ENCODE measurements at places on chromosomes 7 and 10.

DNA sequence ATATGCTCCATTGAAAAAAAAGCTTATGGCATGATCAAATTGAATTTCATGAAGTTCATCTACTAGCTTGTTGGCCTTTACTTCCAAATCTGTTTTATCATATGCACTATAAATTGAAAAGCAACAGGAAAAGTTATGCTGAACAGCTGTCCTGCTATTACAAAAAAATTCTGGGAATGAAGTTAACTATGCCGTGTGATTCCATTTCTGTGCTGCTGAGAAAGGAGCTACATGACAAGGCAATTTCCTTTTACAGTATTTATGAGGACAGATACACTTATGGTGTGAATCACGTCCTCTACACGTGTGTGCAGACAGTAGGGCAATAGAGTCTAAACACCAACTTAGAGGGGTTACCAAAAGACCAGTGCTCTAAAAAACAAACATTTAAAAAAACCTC, 426.5 kb upstream of the AKR1E2 start:
- no peak for DNase-seq

DNA sequence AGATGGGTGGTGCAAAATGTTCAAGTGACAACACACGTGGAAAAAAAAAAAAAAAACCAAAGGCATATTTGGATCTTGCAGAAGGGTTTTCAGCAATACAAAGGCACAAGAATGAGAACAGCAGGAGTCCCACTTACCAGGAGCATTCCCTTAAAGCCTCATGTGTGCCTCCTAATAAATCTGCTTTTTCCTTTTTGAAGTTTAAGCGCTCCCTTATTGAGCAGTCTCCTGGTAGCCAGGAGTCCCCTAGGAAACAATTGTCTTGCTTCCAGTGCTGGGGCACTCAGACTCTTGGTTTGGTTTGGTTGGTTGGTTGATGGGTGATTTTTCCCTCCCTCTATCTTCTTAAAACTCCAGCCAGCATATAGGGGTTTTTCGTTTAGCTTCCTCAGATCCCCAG, 321.8 kb upstream of the NFE2L3 start:
- DNase-seq = no peak

- no peak for DNase-seq
Observed at GRCh38 chr7:74029991-74030415, 2.0 kb downstream of the ELN start.

DNA sequence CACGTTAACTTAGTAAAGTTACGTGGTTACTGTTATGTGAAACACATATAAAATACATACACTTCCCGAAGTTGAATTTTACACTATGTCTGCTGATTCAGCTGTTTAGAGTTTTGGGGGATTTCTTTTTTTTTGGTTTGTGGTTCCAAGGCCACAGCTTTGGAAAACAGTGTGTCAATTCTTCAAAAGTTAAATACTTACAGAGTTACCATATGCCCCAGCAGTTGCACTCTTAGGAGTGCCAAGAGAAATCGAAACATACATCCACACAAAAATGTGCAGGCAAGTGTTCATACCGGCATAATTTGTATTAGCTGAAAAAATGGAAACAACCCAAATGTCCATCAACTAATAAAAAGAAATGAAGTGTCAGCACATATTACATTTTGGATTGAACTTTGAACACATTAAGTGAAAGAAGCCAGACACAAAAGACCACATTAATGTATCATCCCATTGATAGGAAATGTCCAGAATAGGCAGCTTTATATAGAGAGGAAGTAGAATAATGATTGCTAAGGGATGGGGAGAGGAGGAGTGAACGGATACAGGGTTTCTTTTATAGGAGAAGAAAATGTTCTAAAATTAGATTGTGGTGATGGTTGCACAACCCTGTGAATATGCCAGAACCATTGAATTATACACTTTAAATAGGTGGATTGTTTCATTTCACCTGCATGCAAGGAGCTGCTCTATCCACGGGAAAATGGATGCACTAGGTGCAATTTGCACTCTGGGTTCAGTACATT, 17.6 kb downstream of the APBB1IP start:
- DNase-seq = no peak

DNA sequence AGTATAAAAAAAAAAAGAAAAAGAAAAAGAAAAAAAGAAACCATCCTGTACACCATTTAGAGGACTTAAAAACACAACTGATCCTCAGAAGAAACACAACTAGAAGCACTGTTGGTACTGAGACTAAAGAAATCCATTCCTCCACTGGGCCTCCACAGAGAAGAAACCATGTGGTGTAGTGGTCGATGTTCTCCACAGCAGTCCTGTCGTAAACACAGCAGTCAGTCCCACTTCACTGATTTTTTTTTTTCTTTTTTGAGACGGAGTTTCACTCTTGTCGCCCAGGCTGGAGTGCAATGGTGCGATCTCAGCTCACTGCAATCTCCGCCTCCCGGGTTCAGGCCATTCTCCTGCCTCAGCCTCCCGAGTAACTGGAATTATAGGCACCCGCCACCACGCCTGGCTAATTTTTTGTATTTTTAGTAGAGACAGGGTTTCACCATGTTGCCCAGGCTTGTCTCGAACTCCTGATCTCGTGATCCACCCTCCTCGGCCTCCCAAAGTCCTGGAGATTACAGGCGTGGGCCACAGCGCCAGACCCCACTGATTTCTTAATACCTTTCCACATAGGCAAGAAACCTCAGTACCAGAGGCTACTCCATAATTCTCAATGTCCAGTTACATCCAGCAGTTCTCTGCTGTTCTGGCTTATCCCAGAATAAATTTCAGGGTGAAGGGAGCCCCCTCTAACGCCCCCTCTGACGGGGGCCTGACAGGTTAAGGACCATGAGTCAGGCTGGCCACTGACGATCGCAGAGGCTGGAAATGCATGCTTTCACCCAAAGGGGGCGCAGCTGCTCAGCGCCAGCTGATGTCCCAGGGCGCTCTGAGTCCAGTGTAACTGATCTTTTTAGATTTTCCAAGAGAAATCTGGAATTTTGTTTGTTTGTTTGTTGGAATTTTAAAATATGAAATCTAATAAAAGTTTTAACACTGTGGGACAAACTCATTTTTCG, 24.8 kb upstream of the FFAR4 start:
- DNase-seq = no peak

- DNase-seq = no peak
Observed at GRCh38 chr7:2032030-2032875, 200.5 kb downstream of the MAD1L1 start.
